ENCODE measurements at places on chromosomes 12 and 14. TPM values are rescaled to one million over a fixed set of nuclear protein-coding genes. Genes with fewer than 3 reads are reported as not detected.

TOGARAM1 gene
- total RNA-seq: 7.5 TPM

TAS2R9 gene
- total RNA-seq: not detected

EMP1 gene
- 3.2 TPM for total RNA-seq

MAP3K12 gene
- 8.4 TPM for total RNA-seq
